ENCODE measurements at places on chromosomes 4 and X. TPM values are rescaled to one million over a fixed set of nuclear protein-coding genes. Genes with fewer than 3 reads are reported as not detected.

PCDH19 gene
- total RNA-seq = 0.51 TPM

- no peaks in the 10 kb centered on the region for H3K27me3 ChIP-seq
- no peak overlapping the region for H3K27ac ChIP-seq
- no peak overlapping the region for H3K4me3 ChIP-seq
- H3K4me1 ChIP-seq = no peaks in the 10 kb centered on the region
- H3K36me3 ChIP-seq = no peaks in the 10 kb centered on the region
Observed at GRCh38 chr4:28436191-28437080, 1575.8 kb downstream of the STIM2 start.

GRCh38 chr4:185379326-185380295 lies 16.1 kb downstream of the LRP2BP start:
- no peak for DNase-seq
- H3K36me3 ChIP-seq = no peaks in the 10 kb centered on the region
- H3K4me1 ChIP-seq = no peaks in the 10 kb centered on the region
- no peak overlapping the region for H3K4me3 ChIP-seq

- no peaks in the 10 kb centered on the region for H3K4me1 ChIP-seq
- no peak for DNase-seq
- H3K27me3 ChIP-seq = no peaks in the 10 kb centered on the region
- no peaks in the 10 kb centered on the region for H3K36me3 ChIP-seq
- no peak overlapping the region for H3K27ac ChIP-seq
Observed at GRCh38 chr4:181418496-181418895, 824.7 kb upstream of the TENM3 start.

GRCh38 chrX:109660435-109661143 lies 35.6 kb upstream of the KCNE5 start:
- H3K27ac ChIP-seq = no peak overlapping the region
- peaks cover 27% of the 10 kb centered on the region for H3K36me3 ChIP-seq
- H3K4me1 ChIP-seq = no peaks in the 10 kb centered on the region
- DNase-seq = no peak
- H3K4me3 ChIP-seq = no peak overlapping the region

GRCh38 chrX:46961097-46961496 lies 48.9 kb downstream of the JADE3 start:
- no peaks in the 10 kb centered on the region for H3K27me3 ChIP-seq
- no peaks in the 10 kb centered on the region for H3K4me1 ChIP-seq
- H3K27ac ChIP-seq = no peak overlapping the region
- no peak for DNase-seq
- H3K36me3 ChIP-seq = no peaks in the 10 kb centered on the region
